ENCODE measurements at places on chromosomes 7 and 10. TPM values are rescaled to one million over a fixed set of nuclear protein-coding genes. Genes with fewer than 3 reads are reported as not detected.

GRCh38 chr10:72574636-72575035, 51.2 kb downstream of the MICU1 start:
- no peaks in the 10 kb centered on the region for H3K36me3 ChIP-seq
- no peaks in the 10 kb centered on the region for H3K4me1 ChIP-seq
- no peak overlapping the region for H3K4me3 ChIP-seq
- no peak overlapping the region for H3K27ac ChIP-seq
- no peak for DNase-seq
- no peaks in the 10 kb centered on the region for H3K27me3 ChIP-seq

DNA sequence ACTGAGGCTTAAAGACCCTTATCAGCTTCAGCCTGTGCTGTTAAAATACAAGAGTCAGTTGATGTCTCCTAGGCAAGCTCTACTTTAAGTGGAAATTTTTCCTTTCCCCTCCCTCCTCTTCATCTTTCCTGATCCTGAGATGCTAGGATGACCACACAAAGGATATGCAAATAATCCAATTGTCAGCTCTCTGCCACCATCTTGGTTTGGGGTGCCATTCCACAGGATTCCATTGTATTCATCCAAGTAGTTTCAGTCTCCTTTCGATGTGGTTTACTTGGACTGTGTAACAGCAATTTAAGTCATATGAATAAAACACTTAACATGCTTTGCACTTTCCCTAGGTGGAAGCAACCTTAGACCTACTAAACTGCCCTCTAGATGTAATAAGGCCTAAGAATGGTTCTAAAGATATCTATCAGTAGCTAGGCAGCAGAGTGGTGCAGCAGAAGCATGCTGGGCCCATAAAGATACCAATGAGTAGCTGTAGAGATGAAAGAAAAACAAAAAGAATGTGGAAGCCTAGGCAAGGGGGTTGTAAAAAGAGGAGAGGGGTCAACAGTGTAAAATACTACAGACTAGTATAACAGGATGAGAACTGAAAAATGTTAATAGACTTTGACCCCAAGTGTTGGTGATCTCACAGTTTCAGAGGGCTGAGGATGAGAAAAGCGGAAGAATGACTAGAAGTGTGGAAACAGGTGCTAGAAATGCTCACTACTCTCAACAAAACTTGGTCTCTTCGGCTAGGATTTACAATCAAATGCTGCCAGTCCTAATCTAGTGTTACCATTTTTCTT, 2.4 kb upstream of the CFAP69 start:
- no peak overlapping the region for H3K27ac ChIP-seq
- peaks cover 9% of the 10 kb centered on the region for H3K4me1 ChIP-seq
- H3K36me3 ChIP-seq: no peaks in the 10 kb centered on the region
- H3K27me3 ChIP-seq: no peaks in the 10 kb centered on the region
- DNase-seq: no peak

DNA sequence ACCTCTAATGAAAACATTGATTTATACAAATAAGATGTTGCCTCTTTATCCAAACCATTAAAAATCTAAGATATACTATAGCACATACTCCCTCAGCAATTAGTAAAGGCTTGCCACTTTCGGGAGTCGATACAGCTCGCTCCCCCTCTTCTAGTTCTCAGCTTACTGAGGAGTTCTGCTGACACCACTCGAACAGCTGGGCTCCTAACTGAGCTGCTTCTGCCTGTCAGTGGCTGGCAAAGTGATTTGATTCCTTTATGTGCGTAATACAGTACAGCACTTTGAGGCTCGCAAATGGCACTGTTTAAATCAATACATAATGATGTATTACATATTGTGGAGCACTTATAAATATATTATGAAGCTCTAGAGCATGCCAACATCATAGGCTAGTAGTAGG, 241.8 kb downstream of the CREB5 start:
- H3K27ac ChIP-seq: no peak overlapping the region
- H3K27me3 ChIP-seq: no peaks in the 10 kb centered on the region
- H3K4me3 ChIP-seq: no peak overlapping the region
- no peak for DNase-seq
- H3K4me1 ChIP-seq: no peaks in the 10 kb centered on the region

DNA sequence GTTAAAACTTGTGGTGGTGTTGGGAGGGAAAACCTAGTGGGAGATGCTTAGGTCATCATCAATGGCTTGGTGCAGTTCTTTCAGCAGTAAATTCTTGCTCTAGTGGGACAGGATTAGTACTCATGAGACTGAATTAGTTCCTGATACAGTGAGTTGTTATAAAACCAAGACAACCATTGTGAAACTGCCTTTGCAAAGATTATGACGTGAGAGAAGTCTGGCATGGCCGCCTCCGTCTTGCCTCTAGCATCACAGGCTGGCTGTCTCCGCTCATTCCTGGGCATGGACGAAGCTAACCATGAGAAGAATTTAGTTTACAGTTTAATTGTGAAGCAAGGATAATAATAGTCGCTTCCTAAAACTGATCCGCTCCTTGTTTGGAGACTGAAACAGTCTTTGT, 186.4 kb downstream of the KIF20B start:
- H3K27me3 ChIP-seq: no peaks in the 10 kb centered on the region
- H3K27ac ChIP-seq: no peak overlapping the region
- no peaks in the 10 kb centered on the region for H3K36me3 ChIP-seq

DNA sequence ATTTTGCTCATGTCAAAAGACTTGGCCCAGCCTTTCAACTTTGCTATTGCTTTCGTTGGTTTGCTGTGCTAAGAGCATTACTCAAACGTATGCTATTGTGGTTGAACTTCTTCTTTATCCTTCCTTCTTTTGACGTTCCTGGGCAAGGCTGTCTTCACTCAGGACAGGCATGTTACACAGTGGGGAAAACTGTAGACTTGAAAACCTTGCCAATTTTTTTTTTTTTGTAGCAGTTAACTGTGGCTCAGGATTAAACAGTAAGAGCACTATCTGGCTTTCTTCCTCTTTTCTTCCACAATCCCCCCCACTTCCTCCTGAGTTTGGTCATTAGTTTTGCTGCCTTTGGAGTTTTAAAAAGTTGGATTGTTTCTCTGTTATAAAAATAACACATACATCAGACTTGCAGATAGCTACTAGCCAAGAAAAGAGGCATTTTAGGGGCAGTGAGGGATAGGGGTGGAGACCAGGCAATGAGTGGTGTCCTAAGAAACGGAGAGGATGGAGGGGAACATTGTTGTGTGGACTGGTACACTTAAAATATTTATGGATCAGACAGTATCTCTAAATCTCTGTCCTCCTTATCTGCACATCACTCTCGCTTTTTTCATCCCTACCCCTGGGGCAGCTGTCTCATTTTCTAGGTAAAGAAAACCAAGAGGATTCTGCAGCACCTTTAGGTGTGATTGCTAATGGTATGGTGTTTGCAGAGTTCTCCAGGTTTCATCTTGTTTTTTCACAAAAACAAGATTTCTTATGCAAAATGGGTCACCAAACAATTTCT, 181.7 kb downstream of the LRMDA start:
- peak; percentile 96 for DNase-seq
- H3K36me3 ChIP-seq: no peaks in the 10 kb centered on the region
- H3K27me3 ChIP-seq: no peaks in the 10 kb centered on the region

Gene MSANTD7
- total RNA-seq: 17.2 TPM

Gene LRRC4
- 14.6 TPM for total RNA-seq
